Subcutaneous adipose tissue (tissue), 4 donors: ENCODE measurements at places on chromosomes 4 and X. TPM values are rescaled to one million over a fixed set of nuclear protein-coding genes. Genes with fewer than 3 reads are reported as not detected.

GC gene
- not detected for total RNA-seq

CDX4 gene
- total RNA-seq, result not detected

RAP1GDS1 gene
- 62.4 TPM for total RNA-seq

SMIM43 gene
- total RNA-seq, result not detected

TCEAL2 gene
- not detected for total RNA-seq

GPAT3 gene
- total RNA-seq, result 4.4 TPM

MAGEA11 gene
- not detected for total RNA-seq

TRIM61 gene
- total RNA-seq, result not detected

TMEM255A gene
- 0.88 TPM for total RNA-seq

WNK3 gene
- total RNA-seq, result 1.1 TPM

PACRGL gene
- total RNA-seq, result 38.3 TPM

PABPC1L2B gene
- not detected for total RNA-seq

TRAPPC11 gene
- total RNA-seq, result 46.7 TPM

CLDN24 gene
- not detected for total RNA-seq

PABPC4L gene
- total RNA-seq, result 1.3 TPM

GPR34 gene
- 52.8 TPM for total RNA-seq

SMIM9 gene
- total RNA-seq, result not detected

SPOCK3 gene
- total RNA-seq, result not detected

ADGRA3 gene
- total RNA-seq, result 24.6 TPM

MAOB gene
- 91.7 TPM for total RNA-seq
